Ureter (tissue), 1 donor: ENCODE measurements at places on chromosomes 2 and 18. TPM values are rescaled to one million over a fixed set of nuclear protein-coding genes. Genes with fewer than 3 reads are reported as not detected.

Gene DAW1
- total RNA-seq = not detected

Gene SYT4
- total RNA-seq = not detected

Gene PRPF40A
- total RNA-seq = 111 TPM

Gene ERICH2
- total RNA-seq = 1.4 TPM

Gene SRD5A2
- 0.65 TPM for total RNA-seq

Gene GPBAR1
- 1.5 TPM for total RNA-seq

Gene UNC80
- 0.18 TPM for total RNA-seq

Gene GPR39
- total RNA-seq = 13.2 TPM

Gene LINC00305
- total RNA-seq = not detected

Gene NEU4
- total RNA-seq = 0.49 TPM
